ENCODE measurements at places on chromosomes 3 and 15.

DNA sequence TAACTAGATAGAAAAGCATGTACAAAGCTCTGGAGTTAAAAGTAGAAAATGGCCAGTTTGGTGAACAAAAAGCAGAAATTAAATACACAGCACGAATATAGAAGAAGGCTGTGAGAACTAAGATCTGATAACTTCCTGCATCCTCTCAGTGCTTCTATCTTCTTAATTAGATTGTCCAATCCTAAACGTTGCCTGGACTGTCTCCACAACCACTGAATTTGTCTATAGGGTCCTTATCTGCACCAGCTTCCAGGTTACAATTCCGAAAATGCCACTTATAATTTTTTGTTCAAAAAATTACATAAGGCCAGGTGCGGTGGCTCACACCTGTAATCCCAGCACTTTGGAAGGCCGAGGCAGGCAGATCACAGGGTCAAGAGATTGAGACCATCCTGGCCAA, 626.3 kb downstream of the TBL1XR1 start:
- DNase-seq: no peak

DNA sequence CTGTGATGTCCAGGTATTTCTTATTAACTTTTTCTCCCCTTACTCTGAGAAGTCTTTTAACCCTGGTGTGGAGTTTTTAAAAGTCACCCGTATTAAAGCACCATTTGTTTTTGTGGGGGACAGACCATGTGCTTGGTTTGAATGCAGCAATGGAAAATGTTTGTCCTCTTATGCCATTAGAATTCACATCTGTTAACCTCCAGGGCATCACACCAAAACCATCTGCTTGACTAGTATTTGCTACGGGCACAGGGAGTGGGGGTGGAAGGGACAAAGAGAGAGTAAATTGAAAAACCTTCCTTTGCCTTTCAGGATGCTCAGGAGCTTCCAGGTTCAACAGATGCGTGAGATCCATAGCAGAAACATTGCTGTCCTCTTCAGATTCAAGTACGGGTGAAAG, 61.4 kb upstream of the GOLGA8B start:
- DNase-seq: no peak

GRCh38 chr3:131729643-131730017, 226.9 kb upstream of the MRPL3 start:
- no peak for DNase-seq

GRCh38 chr15:50880206-50880605, 28.3 kb upstream of the AP4E1 start:
- no peak for DNase-seq

DNA sequence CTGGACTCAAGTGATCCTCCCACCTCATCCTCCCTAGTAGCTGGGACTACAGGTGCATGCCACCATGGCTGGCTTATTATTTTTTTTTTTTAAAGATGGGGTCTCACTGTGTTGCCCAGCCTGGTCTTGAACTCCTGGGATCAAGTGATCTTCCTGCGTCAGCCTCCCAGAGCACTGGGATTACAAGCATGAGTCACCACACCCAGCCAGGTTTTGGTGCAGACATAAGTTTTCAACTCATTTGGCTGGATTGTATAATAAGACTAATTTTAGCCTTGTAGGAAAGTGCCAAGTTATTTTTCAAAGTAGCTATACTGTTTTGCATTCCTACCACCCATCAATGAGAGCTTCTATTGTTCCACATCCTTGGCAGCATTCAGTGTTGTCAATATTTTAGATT, 32.1 kb downstream of the BUB1B start:
- DNase-seq: no peak

- no peak for DNase-seq
Observed at GRCh38 chr3:171506743-171507319, 46.6 kb upstream of the TNIK start.

DNA sequence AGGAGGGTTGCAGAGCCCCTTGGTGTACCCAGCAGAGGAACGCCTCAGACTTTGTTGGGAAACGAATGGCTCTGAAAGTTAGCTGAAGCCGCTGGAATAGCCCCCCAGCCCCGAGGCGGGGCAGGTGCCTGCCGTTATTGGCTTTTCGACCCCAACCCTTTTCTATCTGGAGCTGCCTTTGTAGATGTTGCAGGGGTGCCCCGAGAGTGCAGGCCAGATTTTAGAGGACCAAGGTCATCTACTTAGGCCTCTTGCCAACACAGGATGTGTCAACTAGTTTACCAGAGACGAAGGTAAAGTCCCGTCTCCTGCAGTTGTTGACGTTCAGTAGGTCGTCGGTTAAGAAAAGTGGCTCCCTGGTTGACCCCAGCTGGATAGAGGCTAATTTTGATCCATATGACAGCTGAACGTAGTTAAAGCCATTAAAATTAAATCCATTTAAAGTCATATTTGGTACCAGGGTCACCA, 579 bp upstream of the UBE3A start:
- no peak for DNase-seq

GRCh38 chr15:90873998-90874605, 5.7 kb downstream of the FURIN start:
- no peak for DNase-seq

- DNase-seq: no peak
Observed at GRCh38 chr15:84799511-84800187, 17.5 kb upstream of the ALPK3 start.

Data from activated CD8-positive, alpha-beta memory T cell treated with anti-CD3 and anti-CD28 coated beads for 48 hours (primary cell).